Dorsolateral prefrontal cortex (tissue), 122 donors: ENCODE measurements at places on chromosomes 4 and X.

DNA sequence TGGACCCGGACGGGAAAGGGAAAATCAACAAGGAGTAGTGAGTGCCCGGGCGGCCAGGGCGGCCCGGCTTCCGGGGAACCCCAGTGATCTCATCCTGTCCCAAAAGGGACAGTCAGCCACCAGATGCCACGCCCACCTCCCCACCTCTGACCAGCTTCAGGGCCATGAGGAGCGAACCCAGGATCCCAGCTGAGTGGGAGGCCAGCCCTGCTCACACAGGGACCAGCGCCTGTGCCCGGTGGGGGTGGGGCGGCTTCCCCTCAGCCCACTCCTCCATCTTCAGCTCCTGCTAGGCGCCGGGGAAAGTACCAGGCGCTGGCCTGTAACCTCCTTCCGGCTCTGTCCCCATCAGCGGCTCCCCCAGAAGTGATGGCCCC is 6.2 kb downstream of the MYL5 start:
- DNase-seq: no peak

GRCh38 chrX:129462707-129463106 is 60.6 kb downstream of the SMARCA1 start:
- no peak for DNase-seq

DNA sequence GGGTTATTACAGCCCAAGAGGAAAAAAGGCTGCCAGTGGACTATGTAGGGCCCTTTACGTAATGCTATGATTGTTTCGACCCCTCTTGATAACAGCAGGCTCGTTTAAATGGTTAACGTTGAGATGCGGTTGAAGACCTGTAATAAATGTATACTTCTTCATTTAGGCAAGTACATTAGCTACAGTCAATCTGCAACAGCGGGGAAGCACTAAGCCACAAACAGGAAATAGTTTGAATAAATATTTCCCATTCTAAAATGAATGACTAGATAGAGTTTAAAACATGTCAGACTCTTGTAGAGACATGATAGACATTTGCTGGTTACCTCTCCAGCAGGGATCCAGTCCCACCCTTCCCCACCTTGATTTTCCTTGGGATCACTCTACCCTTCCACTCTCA is 38.1 kb upstream of the STIM2 start:
- DNase-seq: no peak

- no peak for DNase-seq
Observed at GRCh38 chr4:17276776-17277175, 235.1 kb downstream of the QDPR start.

DNA sequence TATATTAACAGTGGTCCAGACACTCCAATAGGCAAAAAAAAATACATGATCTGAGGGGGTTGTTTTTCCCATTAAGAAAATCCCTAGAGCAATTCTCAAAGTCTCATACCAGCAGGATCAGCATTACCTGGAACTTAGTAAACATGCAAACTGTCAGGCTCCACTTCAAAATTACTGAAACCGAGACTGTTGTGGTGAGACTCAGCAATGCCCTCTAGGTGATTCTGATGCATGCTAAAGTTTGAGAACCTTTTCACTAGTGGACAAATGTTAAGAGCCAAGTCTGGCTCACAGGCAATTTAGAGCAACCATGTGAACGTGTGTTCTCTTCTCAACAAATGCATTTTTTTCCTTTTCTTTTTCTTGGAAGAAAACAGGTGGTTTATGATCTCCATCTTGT is 30.2 kb downstream of the NEK1 start:
- no peak for DNase-seq

GRCh38 chr4:181952478-181952877 is 290.7 kb upstream of the TENM3 start:
- no peak for DNase-seq

DNA sequence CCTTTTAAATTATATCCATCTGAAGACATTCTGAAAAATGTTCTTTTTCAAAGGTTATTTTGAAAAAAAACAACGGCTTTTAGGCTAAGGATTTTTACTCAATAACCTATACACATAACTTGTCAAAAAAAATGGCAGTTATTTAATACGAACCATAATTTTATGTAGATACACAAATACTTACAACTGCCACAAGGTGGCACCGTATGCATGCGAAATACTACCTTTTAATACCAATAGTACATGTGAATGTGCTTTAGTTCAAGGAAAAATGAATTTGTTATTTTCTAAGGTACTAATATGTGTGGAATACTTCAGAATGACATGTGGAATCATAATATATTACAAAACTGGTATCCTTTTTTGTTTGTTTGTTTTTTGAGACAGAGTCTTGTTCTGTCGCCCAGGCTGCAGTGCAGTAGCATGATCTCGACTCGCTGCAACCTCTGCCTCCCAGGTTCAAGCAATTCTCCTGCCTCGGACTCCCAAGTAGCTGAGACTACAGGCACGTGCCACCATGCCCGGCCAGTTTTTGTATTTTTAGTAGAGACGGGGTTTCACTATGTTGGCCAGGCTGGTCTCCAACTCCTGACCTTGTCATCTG is 4.6 kb upstream of the MAD2L1 start:
- DNase-seq: peak; percentile 40
